ENCODE measurements at places on chromosomes 3 and 15.

- no peak for DNase-seq
These were observed 700 bp upstream of the EDEM1 start for GRCh38 chr3:5186858-5187155.

DNA sequence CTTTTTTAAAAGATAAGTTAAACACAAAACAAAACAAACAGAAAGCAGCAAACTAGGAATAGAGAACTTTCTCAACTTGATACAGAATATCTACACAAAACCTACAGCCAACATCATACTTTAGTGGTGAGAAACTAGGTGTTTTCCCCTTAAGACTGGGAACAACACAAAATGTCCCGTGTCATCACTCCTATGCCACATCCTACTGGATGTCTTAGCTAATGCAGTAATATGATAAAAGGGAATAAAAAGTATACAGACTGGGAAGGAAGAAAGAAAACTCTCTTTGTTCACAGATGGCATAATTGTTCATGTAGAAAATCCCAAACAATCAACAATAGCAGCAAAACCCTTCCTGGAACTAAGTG, 45.9 kb downstream of the TMEM45A start:
- no peak for DNase-seq

DNA sequence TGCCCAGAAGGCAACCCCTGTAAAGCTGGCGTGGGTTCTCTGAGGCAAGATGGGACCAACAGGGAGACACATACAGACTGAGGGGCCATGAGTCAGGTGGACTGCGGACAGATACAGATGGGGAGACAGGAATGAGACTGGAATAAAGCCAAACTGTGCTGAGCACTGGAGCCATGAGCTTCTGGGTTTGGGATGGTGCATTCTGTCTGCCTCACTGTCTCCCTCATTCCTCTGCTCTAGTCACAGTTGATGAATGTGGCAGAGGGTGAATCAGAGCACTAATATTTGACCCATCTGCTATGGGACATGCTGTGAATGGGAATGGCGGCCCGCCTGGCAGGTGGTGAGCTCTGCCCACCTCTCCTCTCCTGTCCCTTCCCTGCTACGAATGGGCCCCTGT, 262.9 kb downstream of the EPHB1 start:
- DNase-seq: no peak

DNA sequence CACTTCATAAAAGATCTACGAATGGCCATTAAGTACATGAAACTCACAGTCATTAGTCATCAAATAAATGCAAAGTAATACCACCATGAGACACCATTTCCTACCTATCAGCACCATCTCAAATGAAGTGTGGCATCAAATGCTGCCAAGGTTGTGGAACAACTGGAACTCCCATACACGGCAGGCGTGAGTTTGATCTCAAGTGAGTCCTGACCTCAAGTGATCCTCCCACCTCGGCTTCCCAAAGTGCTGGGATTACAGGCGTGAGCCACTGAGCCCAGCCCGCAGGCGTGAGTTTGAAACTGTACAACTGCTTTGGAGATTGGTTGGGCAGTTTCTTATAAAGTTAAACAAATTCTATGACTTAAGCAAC, 28.8 kb upstream of the HDAC11 start:
- DNase-seq: no peak

GRCh38 chr3:16203031-16203430, 28.6 kb downstream of the GALNT15 start:
- no peak for DNase-seq

GRCh38 chr3:115862099-115862498, 238.8 kb downstream of the GAP43 start:
- DNase-seq: no peak

DNA sequence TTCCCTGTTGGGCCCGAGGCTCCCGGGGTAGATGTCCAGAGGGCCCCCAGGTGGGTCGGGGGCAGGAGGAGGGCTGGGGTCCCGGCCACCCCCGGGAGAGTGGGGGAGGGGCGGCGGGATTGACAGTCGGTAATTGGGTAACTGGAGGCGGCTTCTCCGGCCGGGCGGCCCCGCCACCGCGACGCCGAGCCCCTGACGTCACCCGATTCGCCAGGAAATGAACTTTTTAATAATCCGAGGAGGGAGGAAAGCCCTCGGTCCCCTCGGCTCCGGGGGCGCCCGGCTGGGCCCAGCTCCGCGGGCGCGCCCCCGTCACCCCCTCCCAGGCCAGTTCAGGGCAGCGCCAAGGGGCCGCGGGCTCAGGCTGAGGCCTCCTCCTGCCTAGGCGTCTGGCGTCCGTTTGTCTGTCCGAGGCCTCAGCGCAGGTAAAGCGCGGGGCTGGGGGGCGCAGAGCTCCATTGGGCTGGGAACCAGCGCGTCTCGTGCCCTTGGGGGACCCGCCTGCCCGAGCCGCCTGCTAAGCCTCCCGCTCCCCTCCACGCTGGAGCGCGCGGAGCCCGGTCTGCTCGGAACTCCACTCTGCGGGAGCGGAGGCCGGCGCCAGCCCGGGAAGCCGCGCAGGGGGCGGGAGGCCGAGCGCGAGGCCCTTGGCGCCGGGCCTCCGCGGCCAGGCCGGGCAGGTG, 3.9 kb downstream of the GATA2 start:
- DNase-seq: no peak

GRCh38 chr15:61116825-61117224, 112.3 kb downstream of the RORA start:
- no peak for DNase-seq

GRCh38 chr3:27589795-27590194, 105.6 kb upstream of the SLC4A7 start:
- DNase-seq: no peak

DNA sequence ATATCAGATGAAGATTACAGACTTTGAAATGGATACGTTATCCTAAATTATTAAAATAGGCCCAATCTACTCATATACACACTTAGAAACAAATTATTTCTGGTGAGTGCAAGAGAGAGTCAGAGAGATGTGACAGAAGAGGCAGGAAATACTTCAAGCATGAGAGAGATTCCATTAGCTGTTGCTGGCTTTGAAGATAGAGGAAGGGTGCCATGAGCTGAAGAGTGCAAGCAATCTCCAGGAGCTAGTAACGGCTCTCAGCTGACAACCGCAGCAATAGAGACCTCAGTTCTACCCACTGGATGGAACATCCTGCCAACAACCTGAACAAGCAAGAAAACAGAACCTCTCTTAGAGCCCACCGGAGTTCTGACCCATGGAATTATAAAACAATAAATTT, 270.7 kb upstream of the SLITRK3 start:
- no peak for DNase-seq

DNA sequence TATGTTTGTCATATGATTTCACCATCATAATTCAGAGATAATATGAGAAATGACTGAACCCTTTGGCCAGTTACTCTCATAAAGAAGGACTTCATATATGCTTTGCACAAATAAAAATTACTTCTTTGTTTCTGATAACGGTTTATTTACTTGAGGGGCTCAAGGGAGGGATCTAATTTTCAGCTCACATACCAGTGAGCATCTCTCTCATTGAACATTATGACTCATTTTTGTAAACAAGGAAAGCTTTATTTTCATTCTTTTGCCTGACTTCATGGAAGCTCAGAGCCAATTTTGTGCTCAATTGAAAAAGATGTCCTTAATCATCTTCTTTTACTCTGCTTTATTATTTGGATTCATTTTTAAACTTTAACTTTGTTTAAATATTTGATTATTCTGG, 5.8 kb downstream of the NLGN1 start:
- DNase-seq: no peak

GRCh38 chr3:189488241-189488767, 142.9 kb upstream of the TP63 start:
- DNase-seq: no peak

DNA sequence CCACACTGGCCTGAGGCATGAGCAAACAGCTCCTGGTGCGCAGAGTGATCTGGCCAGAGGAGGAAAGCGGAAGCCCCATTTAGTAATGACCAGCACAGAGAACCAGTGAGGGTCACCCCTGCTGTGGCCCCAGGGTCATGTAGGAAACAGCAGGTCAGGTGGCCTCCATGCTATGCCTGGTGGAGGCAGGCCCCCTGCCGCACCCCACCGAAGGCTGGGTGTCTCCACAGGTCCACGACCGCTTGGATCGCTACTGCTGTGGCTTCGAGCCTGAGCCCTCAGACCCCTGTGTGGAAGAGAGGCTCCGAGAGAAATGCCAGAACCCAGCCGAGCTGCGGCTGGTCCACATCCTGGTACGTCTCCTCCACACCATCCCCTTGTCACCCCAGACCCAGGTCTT, 52.6 kb downstream of the POMGNT2 start:
- DNase-seq: no peak

GRCh38 chr3:128078322-128078721, 26.1 kb downstream of the SEC61A1 start:
- DNase-seq: no peak

GRCh38 chr3:190728574-190729246, 133.8 kb downstream of the GMNC start:
- no peak for DNase-seq

- no peak for DNase-seq
These were observed 282.6 kb downstream of the FOXP1 start for GRCh38 chr3:71300951-71301393.

DNA sequence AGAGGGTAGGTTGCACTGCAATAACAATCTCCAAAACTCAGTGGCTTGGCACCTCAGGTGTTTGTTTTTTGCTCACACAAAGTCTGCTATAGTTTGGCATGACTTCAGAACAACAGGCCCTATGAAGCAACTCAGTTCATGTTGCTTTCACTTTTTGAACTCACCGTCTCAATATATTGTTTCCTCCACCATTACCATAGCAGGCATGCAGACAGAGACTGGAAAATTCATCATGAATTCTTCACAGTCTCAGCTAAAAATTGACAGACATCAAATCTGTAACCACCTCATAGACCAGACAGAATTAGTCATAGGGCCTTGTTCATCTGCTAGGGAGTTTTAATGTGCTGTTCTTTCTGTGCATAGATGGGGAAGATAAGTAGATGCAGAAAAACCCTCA, 161.4 kb upstream of the POU1F1 start:
- DNase-seq: no peak

DNA sequence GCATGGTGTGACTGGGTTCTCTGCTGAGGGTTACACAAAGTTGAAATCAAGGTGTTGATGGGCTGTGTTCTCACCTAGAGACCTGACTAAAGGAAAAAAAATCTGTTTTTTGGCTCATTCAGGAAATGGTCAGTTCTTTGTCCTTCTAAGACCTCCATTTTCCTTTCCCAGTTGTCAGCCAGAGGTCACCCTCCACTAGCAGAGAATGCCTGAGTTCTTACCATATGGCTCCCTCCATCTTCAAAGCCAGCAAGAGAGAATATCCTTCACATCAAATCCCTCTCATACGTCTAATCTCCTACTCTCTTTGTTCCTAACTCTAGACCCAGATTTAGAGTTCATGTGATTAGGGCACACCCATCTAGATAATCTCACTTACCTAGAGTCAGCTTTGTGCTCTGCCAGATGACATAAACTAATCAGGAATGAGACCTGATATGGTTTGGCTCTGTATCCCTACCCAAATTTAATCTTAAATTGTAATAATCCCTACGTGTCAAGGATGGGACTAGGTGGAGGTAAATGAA, 19.4 kb downstream of the ANKRD28 start:
- DNase-seq: no peak
